Islet precursor cell (in vitro differentiated cells): ENCODE measurements at places on chromosomes 6 and 20.

DNA sequence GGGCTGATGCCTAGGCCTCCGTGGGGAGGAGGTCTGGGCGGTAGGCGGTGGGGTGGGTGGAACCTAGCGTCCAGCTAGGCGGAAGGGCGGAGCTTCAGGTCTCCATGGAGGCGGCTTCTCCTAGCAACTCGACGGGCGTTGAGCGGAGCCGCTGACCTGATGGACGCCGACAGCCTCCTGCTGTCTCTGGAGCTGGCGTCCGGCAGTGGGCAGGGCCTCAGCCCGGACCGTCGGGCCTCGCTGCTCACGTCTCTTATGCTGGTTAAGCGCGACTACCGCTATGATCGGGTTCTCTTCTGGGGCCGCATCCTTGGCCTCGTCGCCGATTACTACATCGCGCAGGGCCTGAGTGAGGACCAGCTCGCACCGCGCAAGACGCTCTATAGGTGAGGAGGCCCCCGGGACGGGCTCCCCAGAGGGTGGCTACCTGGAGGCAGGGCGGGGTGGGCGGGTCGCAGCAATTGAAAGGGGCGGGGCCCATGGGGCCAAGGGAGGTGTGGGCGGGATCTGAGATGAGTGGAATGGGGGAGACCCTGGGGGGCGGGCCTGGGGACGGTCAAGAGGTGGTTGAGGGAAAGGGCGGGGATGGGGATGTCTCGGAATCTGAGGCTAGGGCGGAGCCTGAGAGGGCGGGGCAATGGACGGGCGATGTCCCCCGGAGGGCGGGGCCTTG is at the start of gene RSPH9:
Gene RSPH9, plus strand, starts transcription at position 97 of the 673 bp plus-strand sequence. Its CDS starts 63 bp downstream, at position 160.
- DNase-seq = peak; percentile 95

GRCh38 chr6:154448448-154449096 is 61.9 kb downstream of the CNKSR3 start:
- peak; percentile 75 for DNase-seq

GRCh38 chr20:42191140-42191860 is 573.1 kb upstream of the CHD6 start:
- DNase-seq = peak; percentile 77

DNA sequence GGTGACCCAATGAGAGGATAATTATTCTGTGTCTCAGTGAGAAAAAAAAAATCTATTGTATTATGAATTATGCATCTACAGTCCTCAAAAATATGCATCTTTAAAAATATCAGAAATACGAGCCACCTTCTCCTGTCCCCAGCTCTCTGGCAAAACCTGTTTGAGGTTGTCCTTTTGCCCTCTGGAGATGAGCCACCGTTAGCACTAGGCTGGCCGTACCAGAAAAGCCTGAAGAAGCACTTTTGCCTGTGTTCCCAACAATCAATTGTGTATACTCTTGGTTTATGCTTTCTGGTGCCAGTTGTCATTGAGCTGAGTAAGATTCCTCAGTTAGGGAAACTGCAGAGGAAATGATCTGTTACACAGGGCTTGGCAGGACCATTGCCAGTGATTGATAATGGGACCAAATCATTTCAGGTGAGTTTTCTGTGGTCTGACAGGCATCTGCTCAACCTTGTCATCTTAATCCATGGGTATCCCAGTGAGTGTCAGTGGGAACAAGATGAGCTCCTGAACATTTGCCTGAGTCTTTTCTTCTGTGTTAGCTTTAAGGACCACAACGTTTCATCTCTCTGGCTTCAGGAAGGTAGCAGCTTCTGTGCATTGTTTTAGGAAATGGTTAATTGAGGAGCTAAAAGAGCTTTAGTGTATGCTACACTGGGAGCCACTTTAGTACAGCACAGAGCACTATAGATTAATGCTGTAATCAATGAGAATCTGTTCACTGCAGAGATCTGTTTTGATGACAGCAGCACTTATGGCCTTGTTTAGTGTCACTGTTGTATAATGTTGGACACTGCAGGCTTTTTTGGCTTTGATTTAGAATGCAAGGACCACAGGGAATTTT is 330.1 kb downstream of the RIMS1 start:
- peak; percentile 57 for DNase-seq

DNA sequence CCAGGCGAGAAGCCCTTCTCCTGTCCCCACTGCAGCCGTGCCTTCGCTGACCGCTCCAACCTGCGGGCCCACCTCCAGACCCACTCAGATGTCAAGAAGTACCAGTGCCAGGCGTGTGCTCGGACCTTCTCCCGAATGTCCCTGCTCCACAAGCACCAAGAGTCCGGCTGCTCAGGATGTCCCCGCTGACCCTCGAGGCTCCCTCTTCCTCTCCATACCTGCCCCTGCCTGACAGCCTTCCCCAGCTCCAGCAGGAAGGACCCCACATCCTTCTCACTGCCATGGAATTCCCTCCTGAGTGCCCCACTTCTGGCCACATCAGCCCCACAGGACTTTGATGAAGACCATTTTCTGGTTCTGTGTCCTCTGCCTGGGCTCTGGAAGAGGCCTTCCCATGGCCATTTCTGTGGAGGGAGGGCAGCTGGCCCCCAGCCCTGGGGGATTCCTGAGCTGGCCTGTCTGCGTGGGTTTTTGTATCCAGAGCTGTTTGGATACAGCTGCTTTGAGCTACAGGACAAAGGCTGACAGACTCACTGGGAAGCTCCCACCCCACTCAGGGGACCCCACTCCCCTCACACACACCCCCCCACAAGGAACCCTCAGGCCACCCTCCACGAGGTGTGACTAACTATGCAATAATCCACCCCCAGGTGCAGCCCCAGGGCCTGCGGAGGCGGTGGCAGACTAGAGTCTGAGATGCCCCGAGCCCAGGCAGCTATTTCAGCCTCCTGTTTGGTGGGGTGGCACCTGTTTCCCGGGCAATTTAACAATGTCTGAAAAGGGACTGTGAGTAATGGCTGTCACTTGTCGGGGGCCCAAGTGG is 5.3 kb downstream of the SNAI1 start:
- no peak for DNase-seq

DNA sequence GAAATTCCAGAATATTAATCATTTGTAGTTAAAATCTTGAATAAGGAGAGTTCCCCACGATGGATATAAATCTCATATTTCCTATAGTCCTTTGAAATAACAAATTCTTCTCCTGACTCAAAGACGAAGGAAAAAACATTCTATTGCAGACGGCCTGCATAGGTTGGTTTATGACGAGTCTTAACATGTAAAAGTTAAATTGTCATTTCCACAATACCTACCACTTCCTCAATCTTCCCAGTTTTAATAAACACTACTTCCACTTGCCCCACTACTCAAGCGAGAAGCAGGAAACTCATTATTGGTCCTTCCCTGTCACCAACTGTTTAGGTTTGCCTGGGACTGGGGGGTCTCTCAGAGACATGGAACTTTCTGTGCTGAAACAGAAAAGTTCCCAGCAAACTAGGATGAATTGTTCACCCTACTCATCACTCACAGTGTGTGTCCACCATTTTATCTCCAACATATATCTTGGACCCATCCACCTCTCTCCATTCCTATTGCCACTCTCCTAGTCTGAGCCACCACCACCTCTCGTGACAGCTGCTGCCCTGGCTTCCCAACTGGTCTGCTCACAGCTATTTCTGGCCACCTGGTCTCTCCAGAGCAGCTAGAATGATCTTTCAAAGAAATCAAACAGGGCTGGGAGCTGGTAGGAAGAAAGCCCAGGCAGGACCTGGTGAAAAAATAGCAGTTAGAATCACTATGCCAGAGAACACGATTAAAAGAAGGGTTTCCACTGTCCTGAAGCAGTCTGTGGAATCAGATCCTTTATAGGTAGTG is 15.1 kb upstream of the ZSCAN9 start:
- no peak for DNase-seq

GRCh38 chr6:3356824-3357420 is 98.2 kb downstream of the PSMG4 start:
- DNase-seq = no peak

DNA sequence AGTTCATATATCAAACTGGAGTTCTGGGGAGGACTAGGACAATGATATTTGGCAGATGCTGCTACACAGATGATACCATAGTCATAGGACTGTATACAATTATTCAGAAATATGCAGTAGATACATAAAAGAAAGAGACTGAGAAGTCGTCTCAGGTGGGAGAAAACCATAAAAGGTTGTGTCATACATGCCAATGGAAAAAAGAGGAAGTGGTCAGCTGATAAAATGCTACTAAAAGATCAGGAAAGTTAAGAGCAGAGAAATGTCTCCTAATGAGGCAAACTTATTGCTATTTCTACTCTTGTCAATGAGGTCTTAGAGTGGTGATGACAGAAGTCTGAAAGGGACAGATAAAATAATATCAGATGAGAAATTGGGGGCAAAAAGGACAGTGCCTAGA is 407.6 kb downstream of the COL12A1 start:
- no peak for DNase-seq

- no peak for DNase-seq
Observed at GRCh38 chr20:47468290-47469050, 33.2 kb upstream of the NCOA3 start.

DNA sequence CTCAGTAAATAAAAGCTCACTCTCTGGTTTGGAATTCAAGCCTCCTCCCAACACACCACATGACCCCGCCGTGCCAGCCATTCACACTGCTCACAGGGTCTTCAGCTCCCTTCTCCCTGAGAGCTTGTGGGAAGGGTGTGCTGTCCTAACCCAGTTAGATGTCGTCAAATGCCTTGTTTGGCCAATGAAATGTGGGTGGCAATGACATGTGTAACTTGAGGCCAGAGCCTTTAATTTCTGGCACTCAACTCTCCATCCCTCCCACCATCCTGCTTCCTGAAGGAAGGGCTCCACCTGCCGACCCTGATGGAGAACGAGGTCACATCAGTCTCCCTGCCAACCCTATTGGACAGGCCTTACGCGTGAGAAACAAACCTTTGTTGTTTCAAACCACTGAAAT is 224.5 kb upstream of the AGPAT4 start:
- peak; percentile 86 for DNase-seq

GRCh38 chr20:63335711-63336110 is 25.4 kb downstream of the CHRNA4 start:
- no peak for DNase-seq

- DNase-seq = no peak
Observed at GRCh38 chr6:129264480-129265045, 381.6 kb downstream of the LAMA2 start.

DNA sequence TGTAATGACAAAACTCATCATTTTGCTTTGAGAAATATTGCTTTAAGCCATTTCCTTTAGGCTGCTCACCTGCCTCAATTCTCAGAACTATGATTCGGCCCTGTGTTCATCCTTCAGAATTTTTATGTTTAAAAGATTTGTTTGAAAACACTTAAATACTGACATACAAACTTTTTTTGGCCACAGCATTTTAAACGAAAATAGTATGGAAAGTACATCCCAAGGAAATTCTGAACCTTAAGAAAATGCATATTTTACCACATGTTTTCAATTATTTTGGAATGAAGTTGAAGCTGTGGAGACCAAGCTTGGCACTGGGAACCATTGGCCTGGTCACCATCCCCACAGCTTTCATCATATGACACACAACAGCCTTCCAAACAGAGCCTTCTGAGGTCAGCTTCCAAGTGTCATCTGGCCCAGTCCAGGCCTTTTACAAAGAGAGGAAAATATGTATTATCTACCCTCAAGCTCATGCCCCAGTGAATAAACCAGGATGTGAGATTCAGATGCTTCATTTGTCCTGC is 83.3 kb downstream of the SOD2 start:
- DNase-seq = no peak

DNA sequence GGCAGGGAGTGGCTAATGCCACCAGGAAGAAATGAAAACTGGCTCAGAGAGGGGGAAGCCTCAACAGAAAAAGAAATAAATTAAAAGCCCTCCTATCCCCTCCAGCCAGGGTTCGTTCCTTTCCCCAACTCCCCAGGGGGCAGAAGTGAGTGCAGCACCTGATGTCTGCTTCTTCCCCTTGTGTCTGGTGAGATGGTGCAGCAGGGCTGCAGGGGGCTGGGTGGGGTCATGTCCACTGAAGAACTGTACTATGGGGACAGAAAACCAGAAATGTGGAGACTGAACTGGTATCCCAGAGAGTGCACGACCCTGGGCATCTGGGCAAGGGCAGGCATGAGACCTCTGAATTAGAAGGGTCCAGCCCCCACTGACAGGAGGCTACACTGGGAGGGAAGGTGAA is 4.0 kb downstream of the EGFL8 start:
- no peak for DNase-seq

GRCh38 chr20:62752671-62753501 is 43.4 kb upstream of the MRGBP start:
- DNase-seq = no peak

DNA sequence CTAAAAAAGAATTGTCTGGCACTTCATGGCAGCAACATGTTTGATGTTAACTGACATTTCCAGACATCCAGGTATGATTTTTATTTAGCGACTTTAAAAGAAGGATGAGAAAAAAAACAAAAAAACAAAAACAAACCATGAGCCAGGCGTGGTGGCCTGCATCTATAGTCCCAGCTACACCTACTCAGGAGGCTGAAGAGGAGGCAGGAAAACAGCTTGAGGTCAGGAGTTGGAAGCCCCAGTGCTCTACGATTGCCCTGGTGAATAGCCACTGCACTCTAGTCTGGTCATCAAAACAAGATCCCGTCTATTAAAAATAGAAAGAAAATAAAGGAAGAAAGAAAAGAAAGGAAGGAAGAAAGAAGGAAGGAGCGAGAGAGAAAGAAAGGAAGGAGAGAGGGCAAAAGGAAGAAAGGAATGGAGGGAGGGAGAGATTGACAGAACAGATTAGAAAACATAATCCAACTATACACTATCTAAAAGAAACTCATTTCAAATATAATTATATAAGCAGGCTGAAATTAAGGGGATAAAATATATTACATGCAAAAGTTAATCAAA is 141.6 kb downstream of the TRIM27 start:
- no peak for DNase-seq

DNA sequence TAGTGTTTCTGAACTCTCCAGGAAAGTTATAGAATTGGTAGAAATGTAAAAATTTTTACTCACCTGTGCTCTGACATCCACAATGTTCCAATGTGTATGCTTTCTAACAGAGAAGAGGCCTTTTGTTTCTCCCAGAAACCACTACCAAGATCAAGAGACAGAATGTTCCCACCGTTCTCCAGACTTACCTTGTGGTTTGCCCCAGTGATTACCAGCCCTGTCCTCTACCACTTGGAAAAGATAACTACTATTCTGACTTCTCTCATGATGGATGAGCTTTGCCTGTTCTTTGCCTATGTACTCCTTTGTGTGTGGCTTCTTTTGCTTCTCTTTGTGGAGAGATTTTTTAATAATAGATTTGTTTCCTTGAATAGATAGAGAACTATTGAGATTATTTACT is 173.0 kb upstream of the SCGN start:
- peak; percentile 68 for DNase-seq
